ENCODE measurements at places on chromosomes 3 and 15.

- no peak for DNase-seq
Observed at GRCh38 chr15:71089801-71090200, 25.5 kb upstream of the THSD4 start.

DNA sequence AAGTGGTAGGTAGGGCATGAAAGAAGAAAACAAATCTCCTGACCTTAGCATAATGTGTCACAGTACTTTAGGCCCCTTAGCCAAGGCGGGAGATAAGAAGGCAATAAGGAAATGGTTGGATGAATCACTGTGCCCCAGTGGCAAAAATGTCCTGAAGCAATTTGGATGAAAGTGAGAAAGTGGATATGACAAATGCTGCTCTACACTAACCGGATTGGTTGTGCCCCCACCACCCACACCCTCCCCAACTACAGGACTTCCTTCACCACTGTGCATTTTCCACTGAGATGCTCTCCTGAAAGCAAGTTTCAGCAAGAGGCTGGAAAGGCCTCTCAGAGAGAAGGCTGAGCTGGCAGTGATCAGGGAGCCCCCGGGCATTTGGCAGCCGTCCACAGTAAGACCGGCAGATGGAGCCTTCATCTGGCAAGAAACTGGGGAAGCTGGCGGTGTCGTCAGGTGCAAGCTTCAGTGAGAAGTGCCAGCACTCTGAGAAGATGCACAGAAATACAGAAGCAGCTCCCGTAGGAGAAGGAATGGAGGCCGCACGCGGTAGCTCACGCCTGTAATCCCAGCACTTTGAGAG is 63.8 kb downstream of the ATP1B3 start:
- DNase-seq, result peak; percentile 79

GRCh38 chr15:70752193-70752635 is 11.1 kb downstream of the UACA start:
- no peak for DNase-seq

GRCh38 chr3:37753428-37753827 is 108.3 kb upstream of the CTDSPL start:
- no peak for DNase-seq

GRCh38 chr3:46187876-46188275 is 20.2 kb downstream of the CCR1 start:
- no peak for DNase-seq

DNA sequence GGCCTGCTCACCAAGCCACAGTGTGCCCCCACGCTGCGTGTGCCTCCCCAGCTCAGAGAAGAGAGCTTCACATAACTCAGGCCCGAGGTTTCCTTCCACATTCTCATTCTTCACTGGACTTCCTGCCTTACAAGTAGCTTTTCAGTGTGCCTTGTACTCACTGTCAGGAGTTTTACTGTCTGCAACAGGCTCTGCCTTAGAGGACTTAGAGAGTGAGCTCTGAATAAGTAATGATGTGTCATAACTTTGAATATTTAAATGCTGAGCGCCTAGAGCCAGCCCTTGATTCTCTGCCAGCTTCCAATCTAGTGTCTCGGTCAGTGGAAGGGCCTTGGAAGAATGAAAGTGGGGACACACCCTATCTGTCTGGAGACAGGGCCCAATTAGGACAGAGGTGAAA is 41.8 kb downstream of the ITGB5 start:
- no peak for DNase-seq

- DNase-seq, result no peak
Observed at GRCh38 chr3:184629555-184630160, 68.1 kb downstream of the EPHB3 start.

- no peak for DNase-seq
Observed at GRCh38 chr15:68485721-68486360, 53.9 kb upstream of the ITGA11 start.

DNA sequence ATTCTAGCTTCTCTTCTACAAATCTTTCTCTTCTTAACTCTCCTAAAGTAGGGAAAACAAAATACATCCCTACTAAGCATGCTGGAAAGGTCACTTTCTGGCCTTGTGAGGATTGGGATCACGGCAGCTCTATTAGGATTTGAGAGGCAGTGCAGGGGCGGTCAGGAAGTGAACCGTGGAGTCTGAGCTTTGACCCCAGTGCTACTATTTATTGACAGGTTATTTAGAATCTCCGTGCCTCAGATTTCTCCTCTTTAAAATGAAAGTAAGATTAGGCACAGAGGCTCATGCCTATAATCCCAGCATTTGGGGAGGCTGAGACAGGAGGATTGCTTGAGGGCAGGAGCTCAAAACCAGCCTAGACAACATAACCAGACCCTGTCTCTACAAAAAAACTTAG is 42.0 kb upstream of the CHRM5 start:
- DNase-seq, result no peak

DNA sequence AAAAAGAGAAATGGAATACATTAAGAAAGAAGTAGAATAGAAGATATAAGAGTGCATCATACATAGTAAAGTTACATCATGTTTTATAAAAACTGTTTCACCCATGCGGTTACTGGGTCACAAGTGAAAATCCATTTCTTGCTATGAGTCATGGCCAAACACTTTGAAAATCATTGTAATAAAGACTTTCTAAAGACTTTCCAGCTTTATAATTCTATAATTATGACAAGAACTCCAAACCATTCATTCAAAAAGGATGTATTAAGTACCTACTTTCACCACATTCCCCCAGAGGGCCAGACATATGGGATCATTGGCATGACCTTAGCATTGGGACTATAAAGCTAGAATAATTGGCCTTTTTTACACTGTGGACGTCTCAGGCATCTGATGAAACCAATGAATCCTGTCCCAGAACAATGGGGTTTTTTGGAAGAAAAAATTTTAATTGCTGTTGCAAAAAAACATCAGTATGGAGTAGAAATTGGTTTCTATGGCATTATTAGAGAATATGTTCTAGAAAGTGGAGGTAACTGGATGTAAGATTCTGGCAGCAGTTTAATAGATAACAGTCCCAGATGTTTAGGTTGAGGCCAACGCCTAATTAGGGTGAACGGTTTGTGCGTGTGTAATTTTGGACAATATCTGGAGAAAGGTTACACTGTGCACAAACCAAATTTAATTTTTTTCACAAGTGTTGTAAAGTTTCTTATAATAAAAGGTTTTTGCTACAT is 3.3 kb upstream of the SKIC8 start:
- no peak for DNase-seq

DNA sequence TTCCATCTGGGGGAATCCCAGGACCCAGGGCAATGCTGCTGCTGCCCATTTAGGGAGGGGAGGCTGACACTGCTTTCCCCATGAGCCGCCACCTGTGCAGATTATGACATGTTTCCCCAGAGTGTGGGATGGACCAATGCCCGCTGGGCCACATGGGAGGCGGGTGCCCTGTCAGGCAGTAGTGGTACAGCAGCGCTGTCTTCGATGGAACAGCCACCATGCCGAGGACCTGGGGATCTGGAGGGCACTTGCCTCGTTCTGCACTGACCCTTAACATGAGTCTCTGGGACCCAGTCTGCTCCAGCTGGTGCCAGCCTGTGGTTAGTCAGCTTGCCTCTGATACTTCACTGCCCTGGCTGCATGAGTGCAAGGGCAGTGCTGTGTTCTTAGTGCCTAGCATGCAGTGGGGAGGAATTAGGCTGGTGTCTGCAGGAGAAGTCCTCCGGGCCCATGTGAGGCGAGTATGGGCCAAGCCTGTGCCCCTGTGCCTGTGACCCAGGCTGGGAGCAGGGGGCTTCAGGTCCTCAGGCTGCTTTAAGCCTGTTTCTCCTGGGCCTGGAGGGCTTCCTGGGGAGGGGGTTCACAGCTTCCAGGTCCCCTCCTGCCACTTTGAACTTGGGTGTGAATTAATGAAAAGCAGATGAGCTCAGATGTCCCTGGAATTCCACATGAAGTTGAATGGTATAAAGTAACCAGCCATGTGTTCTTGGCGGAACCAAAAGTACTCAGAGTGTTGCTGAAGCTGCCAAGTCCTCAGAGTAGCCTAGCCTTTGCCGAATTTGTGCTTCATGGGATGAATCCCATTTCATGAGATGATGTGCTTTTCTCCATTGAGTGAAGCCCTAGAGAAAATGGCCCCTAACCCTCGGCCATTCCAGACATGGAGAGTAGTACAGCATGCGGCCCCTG is 22.9 kb downstream of the KLF13 start:
- no peak for DNase-seq

DNA sequence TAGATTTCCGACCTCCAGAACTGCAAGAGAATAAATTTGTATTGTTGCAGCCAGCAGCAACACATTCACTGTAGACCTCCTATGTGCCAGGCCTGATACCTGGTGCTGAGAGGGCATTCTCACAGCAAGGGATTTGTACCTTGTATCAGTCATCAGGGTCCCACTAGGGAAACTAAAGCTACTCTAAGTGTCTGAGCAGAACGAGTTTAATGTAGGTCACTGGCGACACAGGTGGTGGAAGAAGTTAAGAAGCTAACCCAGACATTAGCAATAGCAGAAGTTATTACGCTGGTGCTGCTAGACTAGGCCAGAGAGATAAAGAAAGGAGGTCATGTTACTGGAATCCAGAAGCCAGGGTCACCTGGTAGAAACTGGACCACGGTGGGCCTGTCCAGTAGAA is 60.5 kb upstream of the BCL6 start:
- DNase-seq, result no peak

GRCh38 chr3:141400073-141400971 is 32.0 kb downstream of the ZBTB38 start:
- peak; percentile 76 for DNase-seq

GRCh38 chr3:37913522-37913921 is 51.8 kb downstream of the CTDSPL start:
- no peak for DNase-seq

GRCh38 chr3:59605318-59605717 is 555.5 kb upstream of the CFAP20DC start:
- no peak for DNase-seq

Data from NCI-H524 treated with DMSO at 0.1 percent for 48 hours (cell line).